ENCODE measurements at places on chromosomes 11 and 22.

DNA sequence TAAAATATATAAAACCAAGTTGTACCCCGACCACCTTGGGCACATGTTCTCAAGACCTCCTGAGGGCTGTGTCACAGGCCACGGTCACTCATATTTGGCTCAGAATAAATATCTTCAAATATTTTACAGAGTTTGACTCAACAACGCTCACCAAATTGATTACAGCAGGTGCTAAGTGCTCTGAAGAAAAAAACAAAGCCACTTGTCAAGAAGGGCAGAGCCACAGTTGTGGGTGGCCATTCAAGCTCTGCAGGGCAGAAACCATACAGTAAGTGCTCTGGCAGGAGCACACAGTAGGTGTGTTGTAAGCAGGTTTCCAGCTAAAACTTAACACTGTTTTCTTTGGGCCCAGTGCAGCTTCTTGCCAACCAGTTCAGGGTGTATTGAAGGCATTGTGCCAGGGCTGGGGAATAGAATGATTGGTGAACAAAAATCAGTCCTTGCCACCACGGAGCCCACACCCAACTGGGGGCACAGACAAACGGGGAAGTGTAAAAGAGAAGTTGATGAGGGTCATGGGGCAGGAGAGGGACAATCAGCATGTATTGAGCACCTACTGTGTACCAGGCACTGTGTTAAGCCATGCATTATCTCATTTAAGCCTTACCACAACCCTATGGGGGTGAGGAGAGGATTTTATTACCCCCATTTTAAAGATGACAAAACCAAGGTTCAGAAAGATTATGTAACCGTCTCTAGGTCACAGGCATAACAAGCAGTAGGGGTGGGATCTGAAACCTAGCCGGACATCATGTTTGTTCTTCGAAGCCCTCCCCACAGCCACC is 18.2 kb downstream of the ARRB1 start:
- DNase-seq, result no peak

- DNase-seq, result no peak
These were observed 3.6 kb downstream of the IGLL5 start for GRCh38 chr22:22891139-22891621.

GRCh38 chr11:25436326-25436725 is 895.6 kb upstream of the ANO3 start:
- DNase-seq, result no peak

DNA sequence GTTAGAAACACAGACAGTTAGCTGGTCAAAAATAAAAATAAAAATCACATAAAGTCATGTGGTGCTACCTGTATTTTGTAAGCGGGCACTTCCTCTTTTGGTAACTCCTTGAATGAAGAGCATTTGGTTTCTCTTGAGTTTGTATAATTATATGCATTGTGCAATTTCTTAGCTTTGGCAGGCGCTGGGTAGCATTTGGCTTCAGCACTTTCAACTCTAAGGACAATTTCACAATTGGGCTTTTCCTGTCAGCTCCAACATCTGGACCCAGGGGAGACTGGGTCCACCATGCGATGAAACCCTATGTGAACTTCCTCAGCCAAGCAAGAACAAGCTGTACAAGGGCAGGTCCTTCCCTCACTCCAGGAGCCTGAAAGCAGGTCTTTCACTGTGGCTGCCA is 169.1 kb downstream of the RRAS2 start:
- no peak for DNase-seq

DNA sequence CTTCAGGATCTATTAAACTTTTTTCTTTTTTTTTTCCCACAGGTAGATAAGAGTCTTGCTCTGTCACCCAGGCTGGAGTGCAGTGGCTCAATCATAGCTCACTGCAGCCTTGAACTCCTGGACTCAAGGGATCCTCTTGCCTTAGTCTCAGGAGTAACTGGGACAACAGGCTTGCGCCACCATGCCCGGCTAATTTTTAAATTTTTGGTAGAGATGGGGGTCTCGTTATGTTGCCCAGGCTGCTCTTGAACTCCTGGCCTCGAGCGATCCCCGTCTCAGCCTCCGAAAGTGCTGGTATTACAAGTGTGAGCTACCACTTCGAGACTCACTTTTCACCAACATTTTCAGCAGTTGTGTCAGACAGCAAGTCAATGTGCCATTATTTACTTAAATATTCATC is 962 bp downstream of the SIRT3 start:
- no peak for DNase-seq

GRCh38 chr22:44304354-44304753 is 8.4 kb downstream of the SHISAL1 start:
- DNase-seq, result no peak

- no peak for DNase-seq
These were observed 109.3 kb downstream of the CTTN start for GRCh38 chr11:70507466-70508230.

DNA sequence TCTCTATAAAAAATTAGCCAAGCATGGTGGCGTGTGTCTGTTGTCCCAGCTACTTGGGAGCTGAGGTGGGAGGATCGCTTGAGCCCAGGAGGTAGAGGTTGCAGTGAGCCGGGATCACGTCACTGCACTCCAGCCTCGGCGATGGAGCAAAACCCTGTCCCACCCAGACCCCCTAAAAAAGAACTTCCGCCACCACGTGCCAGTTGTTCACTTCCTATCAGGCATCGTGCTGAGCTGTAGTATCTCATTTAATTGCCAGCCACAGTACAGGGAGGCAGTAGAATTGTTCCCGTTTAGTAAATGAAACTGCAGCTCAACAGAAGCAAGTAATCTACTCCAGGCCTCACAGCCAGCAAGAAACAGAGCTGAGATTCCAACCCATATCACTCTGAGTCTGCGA is 3.0 kb upstream of the TMEM132A start:
- no peak for DNase-seq

- DNase-seq, result no peak
These were observed 34.1 kb downstream of the LIF start for GRCh38 chr22:30212363-30212995.

GRCh38 chr11:111347002-111347722 is 31.9 kb downstream of the POU2AF1 start:
- no peak for DNase-seq

DNA sequence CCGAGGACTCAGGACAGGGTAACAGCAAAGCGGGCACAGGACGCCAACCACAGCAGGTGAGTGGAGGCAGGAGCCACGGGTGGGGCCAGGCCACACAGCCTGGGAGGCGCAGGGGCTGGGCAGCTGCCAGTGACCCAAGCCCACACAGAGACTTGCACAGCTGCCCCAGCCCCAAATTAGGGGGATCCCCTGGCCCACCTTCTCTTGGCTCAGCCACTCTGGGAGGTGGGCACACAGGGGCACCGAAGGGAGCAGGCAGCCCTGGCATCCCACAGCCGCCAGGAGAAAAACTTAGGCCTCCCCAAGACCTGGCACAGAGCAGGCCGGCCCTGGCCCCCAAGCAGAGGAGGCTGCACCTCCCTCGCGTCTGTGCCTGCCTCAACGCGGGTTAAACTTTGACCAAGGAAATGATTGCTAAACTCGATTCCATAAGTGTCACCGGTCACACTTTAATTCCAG is at the start of gene SLC22A12:
Gene SLC22A12 (plus strand): TSS at position 458 of the 459 bp plus-strand sequence. CDS start 337 bp downstream, outside the sequence.
- no peak for DNase-seq

- DNase-seq, result no peak
These were observed 70.5 kb upstream of the BLID start for GRCh38 chr11:122186439-122187080.

- DNase-seq, result no peak
These were observed 57.6 kb downstream of the TSPAN18 start for GRCh38 chr11:44784436-44784760.

DNA sequence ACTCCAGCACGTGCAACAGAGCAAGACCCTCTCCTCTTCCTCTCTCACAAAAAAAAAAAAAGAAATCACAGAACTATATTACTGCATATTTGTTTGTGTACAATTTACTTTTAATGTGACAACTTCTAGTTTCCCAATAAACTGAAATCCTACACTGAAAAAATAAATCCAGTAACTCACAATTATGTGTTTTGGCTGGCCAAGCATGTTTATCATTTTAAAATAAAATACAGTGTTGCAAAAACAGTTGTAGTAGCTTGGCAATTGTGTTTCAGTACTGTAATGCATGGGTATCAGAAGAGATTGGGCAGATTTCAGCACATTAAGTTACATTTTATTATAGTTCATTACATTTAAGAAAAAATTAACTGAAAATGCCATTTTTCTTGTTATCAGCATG is 344.9 kb downstream of the ETS1 start:
- DNase-seq, result no peak

DNA sequence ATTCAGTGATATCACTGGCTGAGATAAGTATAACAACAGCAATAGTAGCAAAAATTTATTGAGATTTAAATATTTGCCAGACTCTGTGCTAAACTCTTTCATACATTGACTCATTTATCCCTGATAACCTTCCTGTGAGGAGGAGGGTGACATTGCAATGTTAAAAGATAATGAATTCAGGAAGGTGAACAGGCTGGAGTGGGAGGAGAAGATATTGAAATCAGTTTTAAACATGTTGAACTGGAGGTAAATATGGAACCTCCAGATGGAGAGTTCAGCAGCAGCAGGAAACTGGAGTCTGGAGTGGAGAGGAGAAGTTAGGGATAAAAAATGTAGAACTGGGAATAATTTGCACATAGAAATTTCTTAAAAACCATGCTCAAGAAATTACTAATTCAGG is 142.0 kb upstream of the FAT3 start:
- no peak for DNase-seq

DNA sequence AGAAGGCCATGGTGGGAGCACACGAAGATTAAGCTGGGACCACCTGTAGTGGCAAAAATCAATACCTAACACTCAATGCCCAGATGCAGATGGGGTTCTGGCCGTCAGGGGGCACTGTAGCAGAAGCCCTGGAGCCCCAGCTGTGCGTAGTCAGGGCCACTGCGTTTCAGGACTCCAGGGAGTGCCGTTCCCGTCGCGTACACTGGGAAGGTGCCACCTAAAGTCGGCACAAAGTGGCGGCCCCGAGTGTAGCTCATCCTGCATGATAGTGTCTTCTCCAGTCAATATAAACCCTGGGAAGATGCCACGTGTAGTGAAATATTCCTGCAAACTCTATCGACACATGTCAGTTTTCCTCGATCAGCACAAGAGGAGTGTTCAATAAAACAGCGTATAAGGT is 123.8 kb upstream of the NTM start:
- no peak for DNase-seq

DNA sequence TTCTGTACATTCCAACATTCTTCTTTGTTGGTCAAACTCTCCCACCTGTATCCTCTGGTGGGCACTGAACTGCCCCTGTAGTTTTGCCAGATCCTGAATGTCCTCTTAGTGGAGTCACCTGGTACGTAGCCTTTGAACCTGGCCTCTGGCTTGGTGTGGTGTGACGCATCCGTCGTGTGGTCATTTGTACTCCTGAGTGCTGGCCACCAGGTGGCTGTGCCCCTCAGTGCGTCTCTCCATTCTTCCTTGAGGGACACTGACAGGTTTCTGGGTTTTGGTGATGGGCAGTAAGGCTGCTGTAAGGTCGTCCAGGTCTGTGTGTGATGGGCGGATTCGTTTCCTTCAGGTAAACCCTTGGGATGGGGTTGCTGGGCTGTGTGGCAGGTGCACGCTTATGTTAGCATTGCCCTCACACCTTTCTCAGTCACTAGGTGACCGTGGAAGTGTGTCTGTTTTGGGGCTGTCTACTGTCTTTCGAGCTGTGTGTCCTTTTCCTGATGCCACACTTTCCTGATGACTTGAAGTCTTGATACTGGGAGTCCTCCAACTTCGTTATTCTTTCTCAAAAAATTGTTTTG is 13.6 kb upstream of the RANBP1 start:
- no peak for DNase-seq

GRCh38 chr22:41565403-41566054 is 4.7 kb downstream of the CSDC2 start:
- no peak for DNase-seq

- no peak for DNase-seq
These were observed 9.4 kb downstream of the CNGA4 start for GRCh38 chr11:6248248-6248647.

DNA sequence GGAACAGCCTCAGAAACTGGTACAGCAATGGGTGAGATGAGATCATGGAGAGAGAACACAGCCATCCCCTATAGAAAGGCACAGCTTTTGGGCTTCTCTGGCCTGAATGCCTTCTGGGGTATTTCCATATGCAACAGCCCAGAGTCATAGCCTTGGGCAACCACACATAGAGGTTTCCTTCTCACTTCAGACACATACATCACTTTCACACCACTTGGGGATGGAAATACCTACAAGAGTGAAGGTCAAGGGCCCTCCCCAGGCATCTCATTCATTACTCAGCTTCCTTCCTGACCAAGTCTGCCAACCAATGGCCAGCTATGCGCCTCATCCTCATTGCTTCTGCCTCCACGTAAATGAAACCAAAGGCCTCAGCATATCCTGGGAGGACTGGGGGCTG is 17.7 kb upstream of the OLFML1 start:
- DNase-seq, result no peak

GRCh38 chr22:17787241-17787640 is 13.0 kb upstream of the BID start:
- no peak for DNase-seq

GRCh38 chr11:100240025-100240539 is 447.0 kb upstream of the ARHGAP42 start:
- DNase-seq, result no peak
